ENCODE measurements at places on chromosomes 11 and 22.

- no peak for DNase-seq
Observed at GRCh38 chr22:44338177-44338810, 25.5 kb upstream of the SHISAL1 start.

- no peak for DNase-seq
Observed at GRCh38 chr11:27717801-27718229, 17.6 kb upstream of the BDNF start.

GRCh38 chr22:27086080-27087044 lies 429.0 kb downstream of the MIAT start:
- no peak for DNase-seq

DNA sequence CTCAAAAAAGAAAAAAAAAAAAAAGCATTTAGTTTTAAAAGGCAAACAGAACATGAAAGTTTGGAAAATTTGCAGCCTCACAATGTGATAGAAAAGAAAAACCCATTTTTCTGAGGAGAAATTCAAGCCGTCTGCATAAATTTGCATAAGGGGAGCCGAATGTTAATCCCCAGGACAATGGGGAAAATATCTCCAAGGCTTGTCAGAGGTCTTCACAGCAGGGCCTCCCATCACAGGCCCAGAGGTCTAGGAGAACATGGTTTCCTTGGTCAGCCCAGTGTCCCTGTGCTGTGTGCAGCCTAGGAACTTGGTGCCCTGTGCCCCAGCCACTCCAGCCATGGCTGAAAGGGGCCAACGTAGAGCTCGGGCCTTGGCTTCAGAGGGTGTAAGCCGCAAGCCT lies 109.1 kb downstream of the TRIM44 start:
- no peak for DNase-seq

- DNase-seq, result no peak
Observed at GRCh38 chr22:33838644-33839043, 81.6 kb downstream of the LARGE1 start.

GRCh38 chr11:44574610-44575287 lies 9.3 kb downstream of the CD82 start:
- DNase-seq, result no peak

- no peak for DNase-seq
Observed at GRCh38 chr22:42717197-42717928, 3.3 kb downstream of the A4GALT start.

GRCh38 chr11:64103277-64103985 lies 62.5 kb downstream of the MACROD1 start:
- DNase-seq, result no peak

DNA sequence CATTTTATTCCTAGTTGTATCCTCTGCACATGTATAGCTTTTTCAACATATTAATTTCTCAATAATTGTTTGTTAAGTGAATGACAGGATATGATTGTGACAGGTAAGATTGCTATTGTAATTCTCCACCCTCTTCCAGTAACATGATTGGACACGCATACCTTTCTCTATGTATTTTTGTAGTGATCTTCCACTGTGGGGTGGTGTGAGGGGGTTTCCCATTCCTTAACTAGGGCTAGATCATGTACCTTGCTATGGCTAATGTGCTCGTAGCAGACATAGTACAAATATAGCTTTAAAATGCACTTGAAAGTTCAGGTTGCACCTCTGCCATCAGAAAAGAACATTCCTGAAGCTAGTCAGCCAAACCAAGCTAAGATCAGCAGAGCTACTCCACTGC lies 2392.8 kb upstream of the RAG2 start:
- DNase-seq, result no peak

DNA sequence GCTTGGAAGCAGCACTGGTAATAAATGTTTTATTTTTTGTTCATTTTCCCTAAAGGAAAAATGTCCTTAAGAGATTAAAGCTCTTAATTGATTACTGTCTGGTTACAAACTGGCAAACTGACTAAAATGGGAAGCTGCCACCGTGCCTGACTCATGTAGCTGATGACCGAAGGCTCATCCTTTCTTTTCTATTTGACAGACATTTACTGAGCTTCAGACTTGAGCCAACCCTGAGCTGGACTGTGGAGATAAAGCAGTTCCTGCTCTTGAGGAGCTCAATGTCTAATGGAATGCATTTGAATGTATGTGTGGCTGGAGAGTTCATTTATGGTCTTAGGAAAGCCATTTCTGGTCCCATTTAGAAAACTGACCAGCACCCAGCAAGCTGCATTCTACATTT lies 91.3 kb downstream of the RNF169 start:
- DNase-seq, result no peak

DNA sequence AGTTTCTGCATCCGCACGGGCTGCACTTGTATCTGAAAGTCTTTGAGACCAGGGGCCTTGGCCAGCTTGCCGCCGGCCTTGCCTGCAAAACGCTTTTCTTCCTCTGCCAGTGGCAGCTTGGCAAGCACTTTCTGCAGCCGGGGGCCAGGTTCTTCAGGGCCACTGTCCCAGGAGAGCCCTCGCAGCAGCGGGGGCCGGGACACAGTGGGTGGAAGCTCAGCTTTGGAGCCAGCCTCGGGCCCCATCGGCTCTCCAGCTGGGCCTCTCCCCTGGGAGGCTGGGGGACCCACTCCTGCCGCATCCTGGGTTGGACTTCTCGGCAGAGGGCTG lies 57.5 kb upstream of the LYVE1 start:
- DNase-seq, result no peak

- no peak for DNase-seq
Observed at GRCh38 chr11:61472868-61473267, 35.7 kb upstream of the LRRC10B start.

DNA sequence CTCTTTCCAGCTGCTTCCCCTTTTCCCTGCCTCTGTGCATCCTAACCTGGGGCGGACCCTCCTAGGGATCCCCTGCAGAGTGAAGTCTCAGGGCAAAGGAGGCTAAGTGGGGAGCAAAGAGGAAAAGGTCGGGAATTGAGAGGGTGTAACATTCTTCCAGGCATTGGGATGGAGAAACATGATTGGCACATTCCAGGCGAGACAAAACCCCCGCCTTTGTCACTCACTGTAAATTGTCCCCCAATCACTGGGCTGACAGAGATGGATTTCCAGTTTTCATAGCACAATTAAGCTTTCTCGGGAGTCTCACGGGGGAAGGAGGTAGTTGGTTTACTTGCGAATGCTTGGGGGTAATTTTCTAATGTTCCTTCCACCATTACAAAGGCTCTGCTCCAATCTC lies 74.9 kb downstream of the MIAT start:
- no peak for DNase-seq

DNA sequence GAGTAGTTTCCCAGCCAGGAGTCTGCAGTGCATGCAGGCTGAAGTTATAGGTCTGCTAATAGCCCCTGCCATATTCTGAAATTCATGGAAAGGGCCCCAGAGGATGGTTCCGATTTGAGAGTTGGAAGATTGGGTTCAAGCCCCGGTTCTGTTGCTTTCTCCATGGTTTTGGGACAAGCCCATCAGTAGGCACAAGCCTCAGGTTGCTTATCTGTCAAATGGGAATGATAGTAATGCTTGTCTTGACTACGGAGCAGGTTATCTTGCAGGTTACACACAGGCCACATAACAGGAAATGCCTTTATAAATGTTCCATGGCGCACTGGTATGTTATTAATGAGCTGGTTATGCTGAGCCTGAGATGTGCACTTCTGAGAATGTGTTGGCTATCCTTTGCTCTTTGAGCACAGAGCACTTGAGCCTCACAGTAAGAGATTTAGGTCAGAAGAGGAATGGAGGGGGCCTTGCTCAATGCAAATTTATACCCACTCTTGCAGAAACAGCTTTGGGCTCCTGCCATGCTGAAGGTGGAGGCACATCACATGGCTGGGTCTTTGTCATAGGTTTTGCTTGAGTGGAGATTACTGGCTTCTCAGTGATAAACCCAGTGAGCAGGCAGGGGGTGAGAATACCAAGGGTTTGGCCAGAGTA lies 47.1 kb downstream of the ZNRF3 start:
- no peak for DNase-seq

DNA sequence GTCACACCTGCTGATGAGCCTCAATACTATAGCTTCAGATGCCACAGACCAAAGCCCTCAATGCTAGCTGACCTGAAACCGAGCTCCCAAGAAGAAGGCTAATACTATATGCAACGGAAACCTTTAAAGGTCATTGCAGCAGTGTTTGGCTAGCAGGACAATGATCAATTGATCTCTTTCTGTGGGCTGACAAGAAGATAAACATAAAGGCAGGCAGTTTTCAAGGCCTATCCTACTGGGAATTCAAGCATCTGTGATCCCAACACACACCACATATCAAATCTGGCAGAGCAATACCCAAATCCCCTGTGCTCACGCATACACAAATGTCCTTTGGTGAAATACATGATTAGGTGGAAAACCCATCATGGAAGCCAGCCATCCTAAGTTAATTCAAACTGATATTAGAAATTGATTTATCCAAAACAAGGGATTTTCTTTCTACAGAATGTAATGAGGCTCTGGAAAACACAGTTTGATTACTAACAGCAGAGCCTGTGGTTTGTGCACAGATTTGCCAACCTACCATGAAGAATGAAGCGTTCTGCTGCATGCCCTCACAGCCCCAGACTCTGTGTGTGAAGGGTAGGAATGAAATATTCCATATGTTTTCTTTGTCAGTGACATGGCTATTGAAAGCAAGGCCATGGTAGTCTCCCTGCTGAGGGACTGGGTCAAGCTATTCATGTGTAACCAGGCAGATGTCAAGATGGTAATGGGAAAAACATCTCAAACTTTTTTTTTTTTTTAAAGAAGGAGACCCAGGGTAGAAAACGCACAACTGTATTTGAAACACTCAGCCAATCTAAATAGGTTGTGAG lies 12.2 kb downstream of the LGR4 start:
- DNase-seq, result no peak

DNA sequence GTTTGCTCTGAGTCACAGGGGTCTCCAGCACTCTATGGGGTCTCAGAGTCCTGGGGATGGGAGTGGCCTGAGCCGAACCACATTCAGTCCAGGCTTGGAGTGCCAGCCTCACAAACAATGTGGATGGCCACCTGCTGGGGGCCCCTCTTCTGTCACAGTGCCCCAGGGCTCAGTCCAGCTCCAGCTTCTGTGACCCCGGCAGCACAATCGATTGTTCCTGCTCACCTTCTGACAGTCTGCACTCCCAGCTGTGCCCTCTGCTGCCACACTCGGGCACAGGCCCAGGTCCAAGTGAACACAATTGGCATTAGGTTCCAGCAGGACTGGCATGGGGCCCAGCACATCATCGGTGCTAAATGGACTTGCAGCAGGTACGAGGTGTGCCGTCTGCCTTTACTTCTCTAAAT lies 84.8 kb downstream of the TP53I11 start:
- no peak for DNase-seq

GRCh38 chr11:1564535-1565172 lies 7.4 kb downstream of the DUSP8 start:
- no peak for DNase-seq

GRCh38 chr11:788009-788640 lies 1.8 kb downstream of the CEND1 start:
- no peak for DNase-seq

DNA sequence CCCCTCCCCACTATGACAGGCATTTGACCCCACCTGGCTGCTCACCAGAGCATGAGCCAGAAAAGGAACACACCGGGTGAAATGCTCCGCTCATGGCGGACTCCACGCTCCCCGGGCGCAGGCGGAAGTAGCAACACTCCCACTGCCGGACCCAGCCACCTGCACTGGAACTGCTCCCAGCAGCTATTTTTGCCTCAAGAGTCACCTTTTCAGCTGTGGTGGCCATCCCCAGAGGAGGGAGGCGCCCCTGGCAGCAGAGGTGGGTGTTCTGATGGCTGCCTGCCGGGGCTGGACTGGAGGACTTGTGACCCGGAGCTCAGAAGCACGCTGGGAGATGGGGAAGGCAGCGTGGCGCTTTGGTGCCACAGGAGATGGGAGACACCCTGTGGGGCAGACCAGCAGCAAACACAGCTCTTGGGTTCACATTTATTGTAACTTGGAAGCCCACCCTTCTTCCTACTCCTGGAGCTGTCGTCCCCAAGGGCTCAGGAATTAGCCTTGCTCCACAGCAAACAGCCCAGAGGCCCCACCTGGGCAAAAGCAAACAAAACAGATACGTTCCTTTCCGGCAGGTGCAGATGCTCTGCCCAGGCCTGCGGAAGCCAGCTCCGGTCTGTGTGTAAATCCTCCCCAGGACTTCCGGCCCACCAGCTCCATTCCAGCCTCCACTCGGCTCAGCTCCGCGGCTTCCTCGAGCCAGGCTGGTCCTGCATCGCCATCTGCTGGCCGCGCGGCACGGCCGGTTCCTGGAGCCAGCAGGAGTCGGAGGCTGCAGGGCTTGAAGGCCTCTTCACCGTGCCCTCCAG lies 3.7 kb downstream of the RPS19BP1 start:
- DNase-seq, result peak; percentile 89

GRCh38 chr22:49767355-49768062 lies 60.2 kb downstream of the BRD1 start:
- no peak for DNase-seq

DNA sequence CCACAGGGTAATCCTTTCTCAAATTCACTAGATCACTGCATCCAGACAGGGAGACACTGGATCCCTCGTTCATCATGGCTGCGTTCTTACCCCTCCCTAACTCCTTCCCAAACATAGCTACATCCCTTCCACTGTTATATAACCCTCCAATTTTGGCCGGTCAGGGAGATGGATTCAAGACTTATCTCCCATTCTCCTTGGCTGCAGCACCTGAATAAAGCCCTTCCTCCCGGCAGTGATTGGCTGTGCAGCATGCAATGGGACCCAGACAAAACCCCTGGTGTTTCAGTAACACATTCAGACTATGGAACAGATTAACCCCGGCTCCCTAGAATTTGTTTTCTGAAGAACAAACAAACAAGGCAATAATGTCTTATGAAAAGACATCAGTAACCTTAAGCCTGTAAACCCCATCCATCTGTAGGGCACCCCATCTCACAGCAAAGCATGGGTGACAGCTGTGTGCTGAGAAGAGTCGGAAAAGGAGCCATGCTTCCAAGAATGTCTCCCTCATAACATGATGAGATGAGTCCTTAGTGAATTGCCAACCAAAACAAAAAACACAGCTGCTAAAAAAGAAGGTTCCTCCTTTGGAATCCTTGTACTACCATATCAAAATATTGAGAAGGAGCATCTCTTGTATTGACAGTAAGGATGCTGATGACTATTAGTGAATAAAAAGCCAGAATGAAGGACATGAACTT lies 5.0 kb downstream of the MIF start:
- DNase-seq, result no peak

All from effector CD4-positive, alpha-beta T cell (primary cell).